ENCODE measurements at places on chromosomes 4 and X. TPM values are rescaled to one million over a fixed set of nuclear protein-coding genes. Genes with fewer than 3 reads are reported as not detected.

Gene EVC2
- not detected for total RNA-seq

Gene RGN
- 0.19 TPM for total RNA-seq

Gene KLB
- not detected for total RNA-seq

Gene CORIN
- total RNA-seq: 0.30 TPM

Gene IDS
- total RNA-seq: 20.6 TPM

Gene ADH1A
- total RNA-seq: not detected

Gene ADH7
- total RNA-seq: not detected

Gene SPOCK3
- total RNA-seq: 1.4 TPM

Gene FAM149A
- total RNA-seq: 2.6 TPM

Gene REELD1
- total RNA-seq: not detected

Gene GAGE12F
- not detected for total RNA-seq

Gene IL3RA
- not detected for total RNA-seq

Gene GYPA
- total RNA-seq: not detected

Gene VCX3B
- 34.5 TPM for total RNA-seq

Gene APEX2
- 23.3 TPM for total RNA-seq

Gene FGF13
- 7.4 TPM for total RNA-seq

Gene SRP72
- 138 TPM for total RNA-seq

Gene CT55
- total RNA-seq: 0.79 TPM

Gene PAGE2B
- not detected for total RNA-seq

Gene NHS
- total RNA-seq: 11.5 TPM

Gene NRK
- total RNA-seq: not detected

Gene TMEM271
- not detected for total RNA-seq

Gene COL4A5
- 4.9 TPM for total RNA-seq

Gene TMEM150C
- 0.04 TPM for total RNA-seq

Gene XKRX
- total RNA-seq: not detected

Gene TBX22
- total RNA-seq: not detected

Gene ADRA2C
- total RNA-seq: 0.16 TPM

Gene MAGEH1
- total RNA-seq: 5.6 TPM

Gene L1CAM
- total RNA-seq: 45.7 TPM

Gene GABRG1
- 0.72 TPM for total RNA-seq

Gene ALB
- not detected for total RNA-seq

Gene DAPP1
- total RNA-seq: not detected

Gene PASD1
- 0.05 TPM for total RNA-seq

Gene FGFBP1
- total RNA-seq: 4.8 TPM

Gene TCEAL9
- total RNA-seq: 28.1 TPM

Gene FOXO4
- 4.3 TPM for total RNA-seq

Gene GLOD5
- total RNA-seq: not detected

Gene C4orf36
- not detected for total RNA-seq

Gene IL21
- not detected for total RNA-seq

Gene NOX1
- total RNA-seq: not detected

Gene JADE3
- total RNA-seq: 4.9 TPM

Gene GAGE2A
- total RNA-seq: 28.0 TPM

Gene IL1RAPL1
- 35.0 TPM for total RNA-seq

Gene CYP2U1
- 2.3 TPM for total RNA-seq

Gene TRPC3
- 1.4 TPM for total RNA-seq

Gene BCAP31
- 221 TPM for total RNA-seq

Gene PCDH18
- total RNA-seq: 1.6 TPM

Gene GAGE12J
- 0.57 TPM for total RNA-seq

Gene GPR143
- not detected for total RNA-seq

Gene SFRP2
- total RNA-seq: not detected

Gene AADAT
- 9.4 TPM for total RNA-seq

Gene SPANXA1
- 18.7 TPM for total RNA-seq

Data from A375 (cell line).